CD4-positive, alpha-beta T cell (primary cell): ENCODE measurements at places on chromosomes 5 and 9.

DNA sequence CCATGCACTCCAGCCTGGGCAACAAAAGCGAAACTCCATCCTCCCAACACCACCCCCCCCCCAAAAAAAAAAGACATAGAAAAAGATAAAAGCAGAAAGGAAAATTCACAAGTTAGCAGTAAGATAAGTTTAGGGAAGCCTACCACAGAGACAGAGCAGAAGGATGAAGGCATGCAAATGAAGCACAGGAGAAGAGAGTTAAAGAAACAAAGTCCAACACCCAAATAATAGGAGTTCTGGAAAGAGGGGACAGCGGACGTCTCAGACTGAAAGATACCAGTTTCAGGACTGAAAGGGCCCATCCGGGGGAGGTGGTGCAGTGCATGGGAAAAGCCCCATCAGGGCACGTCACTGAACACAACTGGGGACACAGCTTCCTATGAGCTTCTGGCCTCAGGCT lies 54.3 kb downstream of the OTULIN start:
- H3K4me3 ChIP-seq: no peak overlapping the region
- peaks cover 12% of the 10 kb centered on the region for H3K4me1 ChIP-seq
- peaks cover 52% of the 10 kb centered on the region for H3K36me3 ChIP-seq
- no peak for DNase-seq

- no peak for DNase-seq
- no peaks in the 10 kb centered on the region for H3K36me3 ChIP-seq
- no peaks in the 10 kb centered on the region for H3K4me1 ChIP-seq
- H3K4me3 ChIP-seq: no peak overlapping the region
- no peaks in the 10 kb centered on the region for H3K27me3 ChIP-seq
These were observed 36.1 kb upstream of the KIF4B start for GRCh38 chr5:154977409-154977808.

GRCh38 chr5:99948850-99949249 lies 586.3 kb upstream of the FAM174A start:
- H3K36me3 ChIP-seq: no peaks in the 10 kb centered on the region
- no peaks in the 10 kb centered on the region for H3K4me1 ChIP-seq
- H3K27ac ChIP-seq: no peak overlapping the region
- no peaks in the 10 kb centered on the region for H3K27me3 ChIP-seq

DNA sequence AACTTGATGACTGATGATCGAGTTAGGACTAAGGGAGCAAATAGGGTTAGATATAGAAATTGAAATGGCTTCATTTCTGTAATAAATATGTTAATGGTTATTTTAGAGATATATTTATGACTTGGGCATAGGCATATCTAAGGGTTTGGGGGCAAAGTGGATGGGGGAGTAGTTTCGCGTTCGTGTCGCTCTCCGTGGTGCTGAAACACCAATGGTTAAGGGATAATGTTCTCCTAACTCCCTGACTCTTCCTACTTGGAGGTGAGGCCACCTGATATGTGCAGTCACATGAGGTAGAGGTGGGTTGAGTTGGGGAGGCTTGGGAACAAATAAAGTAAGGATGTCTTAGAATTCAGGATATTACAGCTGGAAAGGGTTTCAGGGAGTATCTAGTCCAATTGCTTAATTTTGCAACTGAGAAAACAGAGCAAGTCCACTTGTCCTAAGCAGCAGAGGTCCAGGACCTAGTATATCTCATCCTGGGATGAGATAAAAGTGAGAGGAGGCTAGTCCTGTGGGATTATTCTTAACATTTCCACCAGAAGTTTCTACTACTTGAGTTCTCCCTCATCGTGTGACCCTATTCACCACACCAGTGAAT lies 44.0 kb upstream of the MAP1B start:
- H3K4me1 ChIP-seq: no peaks in the 10 kb centered on the region
- no peak for DNase-seq
- no peak overlapping the region for H3K4me3 ChIP-seq
- H3K27ac ChIP-seq: no peak overlapping the region

- no peaks in the 10 kb centered on the region for H3K27me3 ChIP-seq
- H3K4me3 ChIP-seq: peak overlapping the region; percentile 28
- H3K4me1 ChIP-seq: peaks cover 30% of the 10 kb centered on the region
- H3K36me3 ChIP-seq: no peaks in the 10 kb centered on the region
- peak overlapping the region; percentile 63 for H3K27ac ChIP-seq
- DNase-seq: peak; percentile 38
These were observed 15.3 kb downstream of the MYMK start for GRCh38 chr9:133509179-133510083.

- H3K4me3 ChIP-seq: no peak overlapping the region
- H3K4me1 ChIP-seq: no peaks in the 10 kb centered on the region
- H3K27me3 ChIP-seq: no peaks in the 10 kb centered on the region
- no peak for DNase-seq
- no peak overlapping the region for H3K27ac ChIP-seq
These were observed 111.9 kb downstream of the FEM1C start for GRCh38 chr5:115432691-115433090.

- H3K36me3 ChIP-seq: no peaks in the 10 kb centered on the region
- peak overlapping the region; percentile 69 for H3K4me3 ChIP-seq
- H3K27ac ChIP-seq: no peak overlapping the region
- DNase-seq: no peak
- H3K4me1 ChIP-seq: peaks cover 18% of the 10 kb centered on the region
These were observed 1.4 kb downstream of the TJP2 start for GRCh38 chr9:69175486-69175885.

DNA sequence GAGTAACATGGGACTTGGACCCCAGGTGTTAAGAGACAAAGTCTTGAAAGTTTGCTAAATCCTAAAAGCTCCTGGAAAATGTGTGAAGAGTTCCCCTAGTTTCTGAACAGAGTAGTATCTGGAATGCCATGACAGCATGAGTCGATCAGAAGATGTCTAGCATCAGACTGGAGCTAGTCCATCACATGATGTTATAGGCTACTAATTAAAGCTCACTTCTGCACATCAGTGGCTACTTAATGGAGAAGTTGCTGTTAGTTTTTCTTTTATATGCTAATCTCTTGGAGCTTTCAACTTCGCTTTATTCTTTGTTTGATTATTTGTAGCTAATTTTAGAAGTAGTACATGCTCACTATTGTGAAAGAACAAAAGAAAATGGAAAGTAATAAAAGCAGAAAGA lies 471.3 kb upstream of the KLF4 start:
- no peak for DNase-seq
- no peak overlapping the region for H3K4me3 ChIP-seq
- no peaks in the 10 kb centered on the region for H3K4me1 ChIP-seq
- H3K36me3 ChIP-seq: no peaks in the 10 kb centered on the region
- no peaks in the 10 kb centered on the region for H3K27me3 ChIP-seq

GRCh38 chr9:109278848-109279247 lies 42.0 kb downstream of the EPB41L4B start:
- no peaks in the 10 kb centered on the region for H3K36me3 ChIP-seq
- H3K27me3 ChIP-seq: no peaks in the 10 kb centered on the region
- no peak overlapping the region for H3K27ac ChIP-seq
- H3K4me1 ChIP-seq: no peaks in the 10 kb centered on the region

GRCh38 chr5:161803-162110 lies 29.5 kb upstream of the LRRC14B start:
- H3K27ac ChIP-seq: no peak overlapping the region
- H3K4me1 ChIP-seq: no peaks in the 10 kb centered on the region
- no peak for DNase-seq
- H3K4me3 ChIP-seq: no peak overlapping the region

DNA sequence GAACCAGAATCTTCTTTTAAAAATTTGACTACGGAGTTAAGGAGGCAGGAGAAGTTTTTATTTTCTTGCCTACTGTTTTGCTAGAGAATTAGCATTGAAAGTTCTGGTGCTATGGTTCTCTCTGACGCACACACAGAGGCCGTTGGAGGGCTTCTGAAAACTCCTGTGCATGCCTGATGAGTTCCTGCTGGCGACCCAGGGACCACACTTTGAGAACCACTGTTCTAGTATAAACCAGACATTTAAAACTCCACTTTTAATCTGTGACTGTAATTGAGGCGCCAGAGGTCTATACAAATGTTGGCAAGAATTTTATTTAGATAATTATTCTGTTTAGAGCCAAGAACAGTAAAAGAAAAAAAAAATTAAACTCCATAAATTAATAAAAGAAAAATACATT lies 99.5 kb upstream of the OTULINL start:
- no peaks in the 10 kb centered on the region for H3K27me3 ChIP-seq
- no peak overlapping the region for H3K27ac ChIP-seq
- no peaks in the 10 kb centered on the region for H3K36me3 ChIP-seq
- no peaks in the 10 kb centered on the region for H3K4me1 ChIP-seq
- DNase-seq: no peak
- no peak overlapping the region for H3K4me3 ChIP-seq

- DNase-seq: no peak
- H3K36me3 ChIP-seq: no peaks in the 10 kb centered on the region
- no peaks in the 10 kb centered on the region for H3K27me3 ChIP-seq
- H3K4me1 ChIP-seq: peaks cover 19% of the 10 kb centered on the region
- no peak overlapping the region for H3K4me3 ChIP-seq
These were observed 8.5 kb downstream of the CAMSAP1 start for GRCh38 chr9:135898634-135899407.

DNA sequence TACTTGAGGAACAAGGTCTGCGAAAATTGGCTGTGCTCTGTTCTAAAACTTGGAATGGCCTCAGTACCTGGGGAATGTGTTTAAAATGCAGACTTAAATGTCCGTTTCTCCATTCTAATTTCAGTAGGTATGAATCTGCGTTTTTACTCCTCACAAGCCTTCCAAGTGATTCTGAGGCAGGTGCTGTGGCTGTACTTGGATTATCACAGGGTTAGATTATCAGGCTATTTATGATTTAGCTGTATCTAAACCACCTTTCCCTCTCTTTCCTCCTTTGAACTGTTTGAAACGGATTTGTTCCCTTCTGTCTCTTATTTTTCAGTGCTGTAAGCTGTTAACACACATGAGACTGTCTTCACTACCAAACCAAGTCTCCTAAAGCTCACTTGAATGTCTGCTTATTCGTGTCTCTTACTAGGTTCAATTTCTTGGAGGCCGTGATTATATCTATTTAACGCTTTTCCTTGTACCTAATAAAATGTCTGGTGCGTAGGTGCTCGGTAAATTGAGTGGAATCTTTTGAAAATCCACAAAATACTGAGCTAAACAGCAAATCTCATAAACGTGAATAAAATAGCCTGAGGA lies 714 bp upstream of the CETN3 start:
- no peak for DNase-seq
- peaks cover 7% of the 10 kb centered on the region for H3K4me1 ChIP-seq
- H3K27ac ChIP-seq: peak overlapping the region; percentile 94
- peaks cover 7% of the 10 kb centered on the region for H3K36me3 ChIP-seq
- H3K4me3 ChIP-seq: peak overlapping the region; percentile 82
